Bone marrow (tissue), 2 donors: ENCODE measurements at places on chromosomes 7 and 10.

DNA sequence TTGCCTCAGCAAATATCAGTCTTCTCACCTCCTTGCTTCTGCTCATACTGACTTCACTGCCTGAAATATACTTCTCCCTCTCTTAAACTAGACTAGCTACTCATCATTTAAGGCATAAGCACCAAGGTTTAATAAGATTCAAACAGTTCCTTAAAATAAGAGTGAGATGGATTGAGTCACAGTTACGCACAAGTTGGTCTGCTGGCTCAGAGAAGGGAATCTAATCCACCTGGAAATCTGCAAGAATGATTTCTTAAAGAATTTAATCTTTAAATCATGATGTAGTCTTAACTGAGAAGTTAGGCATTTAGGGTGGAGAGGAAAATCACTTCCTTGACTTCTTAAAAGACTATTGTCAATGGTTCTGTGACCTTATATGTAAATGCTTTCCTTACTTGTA, 56.2 kb upstream of the TMEM140 start:
- no peak for DNase-seq

GRCh38 chr7:155836216-155837125, 24.2 kb upstream of the SHH start:
- DNase-seq = no peak

DNA sequence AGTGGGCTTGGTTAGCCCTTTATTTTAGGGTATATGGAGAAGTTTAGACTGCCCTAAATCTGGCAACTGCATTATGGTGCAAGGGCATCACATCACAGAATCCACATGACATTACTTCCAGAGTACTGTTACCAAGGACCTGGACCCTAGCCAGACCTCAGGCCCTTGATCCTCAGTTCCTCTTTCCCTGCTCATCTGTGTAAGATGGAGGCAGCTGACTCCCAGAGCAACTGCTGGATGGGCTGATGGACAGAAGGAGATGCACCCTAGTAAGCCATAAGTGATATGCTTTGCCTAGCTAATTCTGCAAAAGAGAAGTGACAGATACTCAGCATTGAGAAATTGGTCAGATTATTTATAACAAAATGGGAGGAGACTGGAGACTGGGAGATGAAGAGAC, 131.7 kb downstream of the DYNC1I1 start:
- DNase-seq = no peak

- DNase-seq = no peak
Measured at GRCh38 chr7:21104124-21104500, 317.4 kb upstream of the SP8 start.

GRCh38 chr7:36216063-36216684, 63.1 kb downstream of the EEPD1 start:
- DNase-seq = no peak

DNA sequence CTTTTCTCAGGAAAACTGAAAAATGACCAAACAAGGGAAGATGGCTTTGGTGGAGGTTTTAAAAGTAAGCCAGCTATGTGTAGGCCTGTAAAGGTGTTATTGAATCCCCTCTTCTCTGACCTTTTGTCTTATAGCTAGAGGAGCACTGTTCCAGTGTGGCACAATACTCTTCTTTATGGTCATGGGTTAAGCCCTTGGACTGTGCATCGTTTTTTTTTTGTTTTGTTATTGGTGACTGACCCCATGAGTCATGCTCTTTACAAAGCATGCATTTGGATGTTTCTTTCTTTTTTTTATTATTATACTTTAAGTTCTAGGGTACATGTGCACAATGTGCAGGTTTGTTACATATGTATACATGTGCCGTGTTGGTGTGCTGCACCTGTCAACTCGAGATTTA, 19.6 kb upstream of the FAM25A start:
- no peak for DNase-seq

- DNase-seq = no peak
Measured at GRCh38 chr10:114386452-114386851, 17.9 kb downstream of the AFAP1L2 start.

DNA sequence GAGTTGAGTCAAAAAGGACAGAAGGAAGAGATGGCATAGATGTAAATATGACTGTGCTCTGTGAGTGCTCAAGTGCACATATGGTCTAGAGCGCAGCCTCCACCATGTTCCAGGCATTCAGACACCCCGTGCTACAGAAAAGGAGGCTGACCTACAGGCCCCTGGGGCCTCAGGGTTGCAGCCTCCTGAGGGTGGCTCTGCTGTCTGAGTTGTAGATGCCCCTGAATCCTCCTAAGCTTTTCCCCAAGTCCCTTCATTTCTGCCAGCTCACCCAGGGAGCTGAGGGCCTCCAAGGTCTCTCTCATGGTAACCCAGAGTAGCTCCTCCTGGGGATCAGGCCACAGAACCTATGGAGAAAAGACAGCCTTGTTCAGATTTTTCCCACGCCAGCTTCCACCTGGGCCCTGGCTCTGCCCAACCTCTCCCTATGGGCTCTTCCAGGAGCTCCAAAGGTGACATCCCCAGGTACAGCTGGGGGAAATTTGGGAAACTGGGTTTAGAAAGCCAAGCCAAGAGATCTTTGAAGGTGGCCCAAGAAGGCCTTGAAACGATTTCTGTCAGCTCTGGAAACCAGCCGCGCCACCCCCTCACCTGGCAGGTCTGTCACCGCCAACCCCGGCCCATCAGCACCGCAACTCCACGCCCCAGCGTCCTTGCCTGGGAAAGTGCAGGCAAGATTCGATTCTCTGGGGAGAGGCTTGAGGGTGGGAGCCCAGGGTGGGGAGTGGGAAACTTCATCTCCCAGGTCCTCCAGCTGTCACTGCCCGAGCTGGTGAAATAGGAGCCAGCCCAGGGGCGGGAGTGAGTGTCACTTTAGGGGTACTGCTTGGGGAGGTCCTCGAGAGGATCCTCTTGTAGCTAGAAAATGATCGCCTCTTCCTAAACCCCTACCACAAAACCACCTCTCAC, 2.4 kb downstream of the ZNF467 start:
- DNase-seq = no peak

GRCh38 chr10:61933859-61934555, 32.5 kb downstream of the ARID5B start:
- DNase-seq = no peak

DNA sequence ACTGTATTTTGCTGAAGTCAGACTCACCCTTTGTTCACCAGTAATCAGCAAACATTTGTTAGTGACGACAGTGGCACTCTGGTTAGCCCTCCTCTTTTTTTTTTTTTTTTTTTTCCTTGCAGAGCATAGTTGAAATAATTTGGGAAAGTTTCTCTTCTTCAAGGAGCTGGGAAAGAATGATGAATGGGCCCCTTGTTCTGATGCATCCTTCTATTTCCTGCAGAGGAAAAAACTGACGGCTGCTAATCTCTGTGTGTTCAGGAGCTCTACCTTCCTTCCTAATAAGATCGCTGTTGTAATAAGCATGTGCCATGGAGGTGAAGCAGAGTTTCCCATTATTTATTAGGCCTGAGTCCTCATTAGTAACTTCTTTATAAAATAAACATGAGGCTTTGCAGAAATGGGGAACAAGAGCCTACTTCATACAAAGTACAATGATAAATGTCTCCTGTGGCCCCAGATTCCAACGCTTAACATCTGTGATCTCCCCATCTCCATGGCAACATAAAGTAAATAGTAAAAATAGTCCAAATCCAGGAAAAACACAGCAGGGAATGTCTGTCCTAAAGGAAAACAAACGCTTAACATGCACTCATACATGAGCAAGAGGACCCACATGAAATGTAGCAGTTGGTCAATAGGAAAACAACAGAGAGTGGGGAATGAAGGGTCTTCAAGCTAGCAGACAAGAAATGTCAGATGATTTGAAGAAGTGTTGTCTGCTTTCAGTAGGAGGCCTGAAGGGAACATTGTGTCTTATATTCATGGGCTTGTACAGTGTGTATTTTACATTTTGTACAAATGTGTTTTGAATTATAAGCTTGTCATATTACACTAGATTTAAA, 59.1 kb upstream of the CALD1 start:
- DNase-seq = no peak

DNA sequence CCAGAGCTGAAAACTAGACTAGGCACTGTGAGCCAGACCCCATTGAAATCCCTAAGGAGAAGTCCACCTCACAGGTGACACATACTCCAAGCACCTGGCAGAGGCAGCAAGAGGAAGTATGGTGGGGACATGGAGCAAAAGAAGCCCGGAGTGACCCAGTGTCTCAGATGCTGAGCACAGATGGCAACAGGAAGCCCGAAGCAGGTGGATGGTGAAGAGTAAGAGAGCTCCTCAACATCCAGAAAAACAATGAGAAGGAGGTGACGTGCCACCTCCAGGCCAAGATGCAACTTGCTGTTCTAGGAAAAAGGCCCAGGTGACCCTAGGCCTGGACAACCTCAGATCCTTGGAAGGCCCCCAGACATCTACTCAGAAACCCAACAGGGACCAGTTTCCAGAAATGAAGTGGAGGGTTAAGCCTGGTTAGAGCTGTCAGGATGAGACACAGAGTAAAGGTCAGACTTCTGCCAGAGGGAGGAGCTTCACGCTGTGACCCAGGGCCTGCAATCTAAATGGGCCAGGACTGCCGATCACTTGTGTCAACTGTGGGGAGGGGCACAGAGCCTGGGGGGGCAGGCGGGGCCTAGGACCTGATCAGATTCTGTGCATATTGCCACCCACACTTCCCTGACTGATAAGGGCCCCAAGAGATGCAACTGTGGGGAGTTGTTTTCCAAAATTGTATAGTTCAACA, 2.4 kb upstream of the COBL start:
- no peak for DNase-seq

GRCh38 chr10:75058161-75058560, 53.3 kb upstream of the SAMD8 start:
- no peak for DNase-seq

DNA sequence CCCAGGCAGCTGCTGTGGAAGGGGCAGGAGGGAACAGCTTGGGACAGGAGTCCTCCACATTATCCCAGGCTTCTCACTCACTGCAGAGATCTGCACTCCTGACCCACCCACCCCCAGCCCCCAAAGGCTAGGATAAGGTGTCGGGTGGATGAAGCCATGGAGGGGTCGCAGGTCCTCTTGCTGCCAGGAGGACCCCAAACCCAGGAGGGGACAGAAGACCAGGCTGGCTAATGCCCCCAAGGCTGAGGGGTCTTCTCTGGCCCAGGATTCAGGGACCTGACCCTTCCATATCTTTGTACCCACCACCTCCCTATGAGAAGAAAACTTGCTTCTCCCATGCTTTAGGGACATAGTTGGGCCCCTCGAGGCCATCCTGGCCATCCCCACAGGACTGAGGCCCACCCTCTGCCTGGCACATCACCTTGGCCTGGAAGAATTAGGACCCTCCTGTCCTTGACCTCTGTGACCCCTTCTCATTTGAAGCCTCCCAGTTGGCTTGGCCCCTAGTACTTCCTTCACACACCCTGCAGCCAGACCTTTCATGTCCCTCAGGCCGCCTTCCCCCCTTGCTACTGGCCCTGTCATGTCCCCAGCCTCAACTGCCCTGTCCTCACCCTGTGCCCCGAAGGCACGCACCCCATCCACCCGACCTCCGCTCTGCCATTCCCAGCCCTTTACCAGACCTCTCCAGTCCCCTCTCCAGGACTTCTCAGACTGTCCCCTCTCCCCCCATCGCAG, 21.6 kb downstream of the KCNH2 start:
- no peak for DNase-seq

- DNase-seq = no peak
Measured at GRCh38 chr7:155166673-155167370, 96.7 kb downstream of the HTR5A start.

GRCh38 chr7:25098096-25099046, 26.7 kb downstream of the CYCS start:
- no peak for DNase-seq
